ENCODE measurements at places on chromosomes 3 and 15. TPM values are rescaled to one million over a fixed set of nuclear protein-coding genes. Genes with fewer than 3 reads are reported as not detected.

The TMF1 gene
- total RNA-seq, result 67.7 TPM

The PROS1 gene
- 14.3 TPM for total RNA-seq

DNA sequence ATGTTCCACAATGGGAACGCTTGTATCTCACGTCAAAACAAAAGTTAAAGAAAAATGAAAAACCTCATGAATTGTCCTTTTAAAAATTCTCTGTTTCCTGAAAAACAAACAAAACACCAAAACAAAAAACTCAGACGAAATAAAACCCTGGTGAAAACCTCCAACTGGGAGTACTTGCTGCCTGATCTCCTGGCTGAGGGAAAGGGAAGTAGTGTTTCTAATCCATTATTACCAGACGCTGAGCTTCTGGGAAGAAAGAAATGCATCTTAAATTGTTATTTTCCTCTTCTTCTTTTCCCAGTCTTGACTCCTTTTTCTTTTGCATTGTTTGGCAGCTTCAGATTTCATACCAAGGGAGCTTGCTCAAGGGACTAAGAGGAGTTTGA lies 243.2 kb upstream of the RGMA start:
- no peak for DNase-seq

DNA sequence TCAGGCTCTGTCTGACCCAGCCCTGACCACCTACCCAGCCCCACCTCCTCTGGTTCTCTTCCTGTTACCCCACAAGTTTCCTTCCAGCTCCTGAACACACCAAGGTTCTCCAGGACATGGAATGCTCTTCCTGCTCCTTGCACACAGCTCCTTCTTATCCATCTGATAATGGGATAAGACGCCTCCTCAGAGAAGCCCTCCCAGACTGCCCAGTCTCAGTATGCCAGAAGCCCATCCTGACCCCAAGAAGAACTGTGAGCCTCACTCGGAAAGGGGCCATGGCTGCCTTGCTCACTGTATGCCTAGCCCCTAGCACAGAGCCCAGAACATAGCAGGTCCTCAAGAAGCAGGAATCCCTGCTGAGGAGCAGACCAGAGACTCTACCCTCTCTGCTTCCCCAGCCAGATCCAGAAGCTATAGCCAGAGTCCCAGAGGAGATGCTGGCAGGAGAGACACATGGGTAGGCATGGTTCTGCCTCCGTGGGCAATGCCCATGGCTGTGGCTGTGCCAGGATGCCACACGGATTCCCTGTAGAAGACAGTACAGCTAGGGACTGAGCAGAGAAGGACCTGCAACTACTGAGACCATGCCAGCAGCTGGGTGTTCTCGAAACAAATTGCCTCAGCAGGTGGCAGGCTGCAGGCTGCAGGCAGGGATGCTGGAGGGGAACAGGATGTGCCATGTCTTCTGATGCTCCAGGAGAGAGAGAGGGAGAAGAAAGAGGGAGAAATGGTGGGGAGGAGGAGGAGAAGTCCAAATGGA lies 74.0 kb upstream of the LINGO1 start:
- no peak for DNase-seq

The FSIP1 gene
- total RNA-seq, result 8.2 TPM

GRCh38 chr15:84600331-84600686 lies 500 bp upstream of the ZSCAN2 start:
- peak; percentile 89 for DNase-seq

GRCh38 chr3:37291275-37291700 lies 116.9 kb upstream of the LRRFIP2 start:
- no peak for DNase-seq

- peak; percentile 36 for DNase-seq
Measured at GRCh38 chr3:108477511-108478147, 32.8 kb downstream of the MYH15 start.

DNA sequence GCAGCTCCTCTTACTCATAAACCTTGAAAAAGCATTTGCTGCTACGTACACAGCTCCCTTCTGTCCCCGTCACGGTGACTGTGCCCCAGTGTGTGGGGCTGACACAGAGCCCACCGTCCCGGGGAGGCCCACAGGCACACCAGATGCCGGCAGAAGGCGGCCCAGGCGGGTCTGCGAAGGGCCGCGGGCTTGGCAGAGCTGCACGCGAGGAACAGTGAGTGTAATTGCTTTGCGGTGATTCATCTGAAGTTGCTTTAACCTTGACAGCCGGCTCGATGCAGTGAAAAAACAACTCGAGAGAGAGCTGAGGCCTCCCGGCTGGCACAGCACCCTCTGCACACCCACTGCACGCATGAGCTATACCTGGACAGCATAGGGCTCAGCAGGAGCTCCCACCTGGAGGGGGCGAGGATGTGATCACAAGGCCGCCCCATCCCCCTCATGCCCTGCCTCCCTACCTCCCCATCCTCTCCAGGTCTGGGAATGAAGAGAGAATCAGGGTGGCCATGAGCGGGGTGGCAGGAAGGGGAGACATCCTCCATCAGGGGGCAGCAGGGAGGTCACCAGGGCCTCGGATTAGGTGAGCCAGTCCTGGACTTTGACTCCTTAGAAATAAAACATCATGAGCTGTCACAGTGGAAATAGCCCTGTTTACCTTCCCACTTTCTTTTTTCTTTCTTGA lies 172.7 kb downstream of the MEGF11 start:
- DNase-seq, result peak; percentile 33

The WDR93 gene
- total RNA-seq, result 8.1 TPM

GRCh38 chr3:119637679-119638477 lies 22.5 kb downstream of the POPDC2 start:
- DNase-seq, result no peak

GRCh38 chr3:128563439-128563838 lies 70.4 kb upstream of the GATA2 start:
- no peak for DNase-seq
